ENCODE measurements at places on chromosomes 7 and 10. TPM values are rescaled to one million over a fixed set of nuclear protein-coding genes. Genes with fewer than 3 reads are reported as not detected.

PIK3AP1 gene
- total RNA-seq: 4.6 TPM

- no peak for DNase-seq
Measured at GRCh38 chr7:27515933-27516332, 146.8 kb downstream of the HIBADH start.

GRCh38 chr10:69800109-69800508, 1.6 kb upstream of the COL13A1 start:
- DNase-seq: peak; percentile 25

GRCh38 chr10:17831341-17831740, 22.2 kb downstream of the MRC1 start:
- DNase-seq: no peak

ADAMTS14 gene
- total RNA-seq: 0.07 TPM

- no peak for DNase-seq
Measured at GRCh38 chr10:96660297-96660696, 60.0 kb downstream of the PIK3AP1 start.

HIBADH gene
- total RNA-seq: 33.3 TPM

DNA sequence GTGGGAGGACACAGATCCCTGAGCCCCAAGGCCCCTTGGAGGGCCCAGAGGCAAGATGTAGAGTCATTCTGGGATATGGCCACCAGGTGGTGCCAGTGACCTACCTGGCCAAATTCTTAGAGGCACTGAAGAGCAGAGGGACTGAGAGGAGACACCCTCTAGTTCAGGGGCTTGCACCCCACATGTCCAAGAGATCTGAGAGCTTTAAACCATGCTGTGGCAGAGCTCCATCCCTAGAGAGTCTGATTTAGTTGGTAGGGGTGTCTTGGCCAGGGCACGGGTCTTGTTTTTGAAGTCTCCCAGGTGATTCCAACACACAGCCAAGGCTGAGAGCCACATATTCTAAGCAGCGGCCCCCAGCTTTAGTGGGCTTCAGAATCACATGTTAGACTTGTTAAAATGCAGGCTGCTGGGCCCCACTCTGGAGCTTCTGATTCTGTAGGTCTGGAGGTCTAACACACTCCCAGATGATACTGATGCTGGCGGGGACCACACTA, 52.5 kb downstream of the PRF1 start:
- peak; percentile 73 for DNase-seq

DNA sequence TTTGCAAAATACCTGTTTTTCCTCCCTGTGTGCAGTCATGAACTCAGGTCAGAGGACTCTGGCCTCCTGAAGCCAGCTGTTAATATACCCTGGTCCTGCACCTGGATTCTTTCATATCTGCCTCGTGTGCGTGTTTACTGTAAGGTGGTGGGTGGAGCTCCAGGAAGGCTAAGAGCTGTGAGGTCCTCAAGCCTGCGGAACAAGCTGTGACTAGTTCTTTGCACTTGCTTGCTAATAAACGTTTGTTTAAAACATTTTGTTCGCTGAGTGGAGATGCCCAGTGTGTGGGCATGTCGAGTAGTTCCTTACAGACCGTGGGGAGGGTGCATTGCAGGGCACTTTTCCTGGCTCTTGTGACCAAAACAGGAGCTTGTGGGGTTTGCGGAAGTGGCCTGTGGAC, 139.0 kb downstream of the DOCK1 start:
- no peak for DNase-seq

DNA sequence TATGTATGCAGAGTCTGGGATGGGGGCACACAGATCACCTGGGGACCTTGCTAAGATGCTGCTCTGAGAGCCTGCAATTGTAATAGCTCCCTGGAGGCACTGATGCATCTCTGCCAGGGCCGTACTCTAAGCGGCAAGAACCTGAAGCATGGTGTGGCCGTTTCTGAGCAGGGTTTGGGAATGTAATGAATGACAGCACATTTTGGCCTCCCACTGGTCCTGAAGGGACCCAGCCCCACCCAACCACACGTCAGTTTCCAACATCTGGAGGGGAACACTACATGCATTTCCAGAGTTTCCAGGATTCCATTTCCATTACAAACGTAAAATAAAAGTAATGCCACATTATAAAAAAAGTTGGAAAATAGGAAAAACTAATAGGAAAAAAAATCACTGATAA, 14.0 kb downstream of the ZCCHC24 start:
- peak; percentile 24 for DNase-seq

WBP1L gene
- total RNA-seq: 63.4 TPM

DNA sequence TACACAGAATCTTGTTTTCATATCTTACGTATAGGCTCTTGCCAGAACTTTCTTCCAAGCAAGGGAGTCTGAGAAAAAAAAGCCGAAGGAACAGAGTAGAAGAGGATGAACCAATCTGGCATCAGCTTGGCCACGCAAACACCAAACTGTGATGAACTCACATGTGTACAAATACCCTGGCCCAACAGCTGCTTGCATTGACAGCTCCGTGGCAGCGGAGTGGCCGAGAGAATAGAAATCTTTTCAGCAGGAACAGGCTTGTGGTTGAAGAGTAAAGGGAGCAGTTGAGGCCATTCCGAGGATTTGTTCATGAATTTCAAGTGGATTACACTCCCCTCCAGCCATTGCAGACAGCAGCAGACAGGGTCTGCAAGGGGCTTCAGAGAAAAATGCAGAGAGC, 173.8 kb upstream of the PLXNA4 start:
- DNase-seq: no peak

DNA sequence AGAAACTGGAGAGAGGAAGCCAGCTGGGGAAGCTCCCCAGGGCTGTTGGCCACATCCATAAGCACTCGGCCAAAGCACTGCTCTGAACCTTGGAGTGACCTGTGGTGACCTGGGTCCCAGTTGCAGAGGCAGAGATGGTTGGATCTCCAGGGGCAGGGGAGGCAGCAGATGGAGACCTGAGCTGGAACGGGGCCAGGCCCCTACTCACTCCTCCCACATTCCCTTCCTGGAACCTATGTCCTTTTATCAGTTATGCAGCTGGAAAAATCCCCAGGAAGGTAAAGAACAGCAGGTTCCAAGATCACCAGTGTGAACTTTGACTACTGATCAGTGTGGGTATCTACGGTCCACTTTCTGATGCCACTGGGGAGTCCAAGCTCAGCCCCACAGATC, 9.6 kb upstream of the PNLIPRP2 start:
- no peak for DNase-seq

- DNase-seq: no peak
Measured at GRCh38 chr7:9175871-9176270, 742.5 kb downstream of the NXPH1 start.

- DNase-seq: no peak
Measured at GRCh38 chr10:96275685-96276418, 4.5 kb upstream of the BLNK start.

DNA sequence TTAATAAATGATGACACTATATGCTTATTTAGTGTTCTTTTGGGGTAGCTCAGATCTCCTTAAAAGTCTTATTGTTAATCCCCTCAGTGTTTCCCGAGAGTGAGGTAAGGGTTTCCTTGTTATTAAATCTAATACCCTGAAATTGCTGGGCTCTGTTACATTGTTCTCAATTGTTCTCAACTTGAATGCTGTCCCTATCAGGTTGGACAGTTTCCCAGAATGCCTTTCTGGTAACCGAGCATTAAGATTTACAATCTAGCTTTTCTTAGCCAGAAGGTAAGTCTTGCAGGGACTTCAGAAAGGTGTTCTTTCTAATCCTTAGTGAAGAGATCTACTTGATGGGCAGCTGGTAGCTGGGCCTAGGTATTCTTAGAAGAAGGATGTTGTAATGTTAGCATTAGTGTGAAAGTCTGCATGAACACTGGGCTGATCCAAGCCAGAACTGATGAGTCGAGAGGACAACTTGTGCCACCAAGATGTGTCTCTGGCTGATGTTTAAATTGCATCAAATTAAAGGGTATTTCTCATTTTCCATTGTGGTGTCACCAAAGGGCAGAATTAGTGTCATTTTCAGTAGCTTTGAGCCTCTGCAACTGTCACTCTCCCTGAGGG, 89.9 kb downstream of the SND1 start:
- no peak for DNase-seq

GRCh38 chr10:1267568-1267967, 211.4 kb downstream of the WDR37 start:
- no peak for DNase-seq

IFIT1B gene
- not detected for total RNA-seq

DNA sequence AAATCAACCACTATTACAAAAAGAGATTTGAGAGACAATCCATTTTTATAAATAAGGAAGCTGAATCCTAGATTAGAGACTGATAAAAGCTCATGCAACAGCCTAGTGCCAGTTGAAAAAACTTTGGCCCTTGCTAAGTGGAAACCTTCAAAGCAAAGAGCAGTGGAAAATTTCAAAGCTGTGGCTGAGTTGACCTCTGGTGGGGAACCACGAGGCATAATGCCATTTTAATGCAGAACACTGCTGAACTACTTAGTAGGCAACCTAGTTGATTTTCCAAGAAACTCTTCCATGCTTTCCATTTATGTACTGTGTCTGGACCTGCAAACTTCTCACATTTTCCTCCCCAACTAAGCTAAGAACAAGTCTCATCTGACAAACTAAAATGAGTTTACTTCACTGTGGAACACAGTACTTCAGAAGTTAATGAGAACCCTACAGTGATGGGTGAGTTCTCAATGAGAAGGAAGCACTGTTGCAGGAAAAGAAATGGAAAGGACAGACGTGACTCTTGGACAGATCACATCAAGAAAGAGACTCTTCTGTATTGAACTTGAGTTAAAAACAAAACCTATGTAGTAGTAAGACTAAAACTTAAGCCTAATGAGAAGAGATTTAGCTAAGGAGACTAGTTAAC, 19.5 kb downstream of the FZD9 start:
- no peak for DNase-seq

C7orf57 gene
- total RNA-seq: 18.6 TPM

CREB5 gene
- total RNA-seq: 2.0 TPM

CADPS2 gene
- 17.9 TPM for total RNA-seq

DNMBP gene
- 10.8 TPM for total RNA-seq

DNA sequence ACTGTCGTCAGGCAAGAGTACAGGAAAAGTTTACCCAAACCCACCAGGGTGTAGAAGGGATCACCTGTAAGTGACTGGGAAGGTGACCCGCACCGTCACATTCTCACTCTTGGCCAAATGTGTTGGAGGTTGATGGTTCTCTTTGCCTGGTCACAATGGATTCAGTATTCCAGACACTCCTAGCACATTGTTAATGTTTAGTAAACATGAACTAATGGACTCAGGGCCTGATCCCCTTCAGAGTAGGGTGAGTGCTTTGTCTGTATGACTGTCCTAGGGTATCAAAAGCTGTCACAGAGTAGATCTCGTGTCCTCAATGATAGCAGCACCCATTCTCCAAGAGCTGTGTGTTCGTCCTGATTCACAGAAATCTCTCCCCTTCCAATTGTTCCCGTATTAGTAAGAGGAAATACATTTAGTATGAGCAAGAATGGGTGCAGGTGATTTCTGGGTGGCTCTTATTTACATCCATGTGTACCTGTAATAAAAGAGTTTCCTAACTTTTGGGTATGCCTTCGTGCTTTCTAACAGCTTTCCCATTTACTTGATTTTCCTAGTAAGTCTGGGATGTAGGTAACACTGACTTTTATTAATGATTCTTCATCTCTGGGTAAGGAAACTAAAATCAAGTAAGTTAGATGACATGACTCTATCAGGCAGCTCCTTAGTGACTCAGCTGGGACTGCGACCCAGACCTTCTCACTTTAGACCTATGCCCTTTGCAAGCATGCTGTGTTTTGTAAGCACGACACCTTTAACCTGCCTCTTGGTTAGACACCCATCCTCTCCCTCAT, 4.7 kb downstream of the EEPD1 start:
- DNase-seq: no peak

DNA sequence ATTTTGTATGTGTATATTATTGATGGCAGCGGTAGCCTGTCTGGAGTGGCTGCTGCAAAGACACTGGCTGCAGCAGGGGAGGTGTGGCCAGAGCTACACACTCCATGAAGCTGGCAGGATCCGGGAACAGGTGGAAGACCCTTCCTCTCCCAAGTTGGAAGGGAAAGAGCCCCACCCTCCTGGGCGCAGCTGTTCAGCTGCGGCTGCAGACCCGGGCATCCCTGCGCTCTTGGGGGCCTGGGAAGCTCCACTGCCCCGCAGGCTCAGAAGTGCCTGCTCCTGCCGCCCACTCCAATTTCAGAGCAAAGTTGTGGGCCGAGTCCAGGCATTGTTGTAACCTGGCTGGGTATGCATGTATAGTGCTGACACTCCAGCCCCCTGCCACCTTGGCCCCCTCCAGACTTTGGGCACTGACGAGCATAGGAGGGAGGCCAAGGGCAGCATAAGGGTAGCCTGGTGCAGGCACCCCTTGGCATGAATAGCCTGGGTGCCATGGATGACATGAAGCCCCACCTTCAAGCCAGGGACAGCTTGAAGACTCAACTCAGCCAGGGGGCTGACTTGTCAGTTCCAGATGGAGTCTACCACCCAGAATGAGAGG, 90.7 kb upstream of the TMEM168 start:
- no peak for DNase-seq

GRCh38 chr7:37796138-37796775, 52.1 kb upstream of the NME8 start:
- no peak for DNase-seq

GRCh38 chr10:73910764-73911552, at the start of gene PLAU:
Gene PLAU (plus strand): TSS chr10:73911132. CDS start chr10:73911556, 424 bp downstream.
- DNase-seq: peak; percentile 40

DNA sequence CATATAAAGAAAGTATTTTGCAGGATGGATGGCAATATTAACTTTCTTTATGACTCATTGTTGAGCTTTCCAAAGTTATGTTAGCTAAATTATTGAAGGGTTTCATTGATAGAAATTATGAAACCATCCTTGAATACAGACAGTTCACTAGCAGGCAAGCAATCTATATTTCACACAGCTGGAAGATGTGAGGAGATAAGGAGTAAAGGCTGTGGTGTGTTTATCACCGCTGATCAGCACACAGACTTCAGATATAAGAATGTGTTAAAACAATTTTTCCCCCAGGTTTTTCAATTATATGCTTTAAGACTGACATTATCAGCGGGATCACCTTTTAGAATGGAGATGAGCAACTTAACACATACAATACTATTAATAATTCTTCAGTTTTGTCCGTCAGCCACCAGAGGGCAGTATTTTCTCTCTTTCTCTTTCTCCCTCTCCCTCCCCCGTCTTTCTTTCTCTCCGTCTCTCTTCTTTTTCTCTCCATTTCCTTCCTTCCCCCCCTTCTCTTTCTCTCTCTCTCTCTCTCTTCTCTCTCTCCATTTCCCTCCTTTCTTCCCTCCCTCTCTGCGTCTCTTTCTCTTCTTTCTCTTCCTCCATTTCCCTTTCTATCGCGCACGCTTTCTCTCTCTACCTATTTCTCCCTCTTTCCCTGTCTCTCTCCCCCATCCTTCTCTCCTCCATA, 62.9 kb upstream of the FAM171A1 start:
- peak; percentile 53 for DNase-seq

GRCh38 chr7:77699056-77699455, 2.8 kb downstream of the RSBN1L start:
- no peak for DNase-seq

DNA sequence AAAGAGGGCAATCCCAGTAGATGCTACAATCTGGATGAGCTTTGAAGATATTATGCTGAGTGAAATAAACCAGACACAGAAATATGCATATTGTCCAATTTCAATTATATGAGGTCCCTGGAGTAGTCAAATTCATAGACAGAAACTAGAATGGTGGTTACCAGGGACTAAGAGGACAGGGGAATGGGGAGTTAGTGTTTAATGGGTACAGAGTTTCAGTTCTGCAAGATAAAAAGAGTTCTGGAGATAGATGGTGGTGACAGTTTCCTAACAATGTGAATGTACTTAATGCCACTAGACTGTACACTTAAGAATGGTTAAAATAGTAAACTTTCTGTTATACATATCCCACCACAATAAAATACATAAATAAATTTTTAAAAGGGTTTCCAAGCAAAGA, 236.6 kb downstream of the ELMO1 start:
- no peak for DNase-seq

SYPL1 gene
- 95.0 TPM for total RNA-seq

GPNMB gene
- 13.9 TPM for total RNA-seq

CNTNAP2 gene
- 0.24 TPM for total RNA-seq
